Stimulated activated CD8-positive, alpha-beta memory T cell treated with anti-CD3 and anti-CD28 coated beads, Interleukin-4, amount 100 ng/mL, for 4 hours (primary cell): ENCODE measurements at places on chromosomes 6 and 20.

- DNase-seq, result no peak
Observed at GRCh38 chr6:38215225-38215624, 395.7 kb downstream of the ZFAND3 start.

- DNase-seq, result no peak
Observed at GRCh38 chr6:4381381-4381780, 246.0 kb upstream of the ECI2 start.

DNA sequence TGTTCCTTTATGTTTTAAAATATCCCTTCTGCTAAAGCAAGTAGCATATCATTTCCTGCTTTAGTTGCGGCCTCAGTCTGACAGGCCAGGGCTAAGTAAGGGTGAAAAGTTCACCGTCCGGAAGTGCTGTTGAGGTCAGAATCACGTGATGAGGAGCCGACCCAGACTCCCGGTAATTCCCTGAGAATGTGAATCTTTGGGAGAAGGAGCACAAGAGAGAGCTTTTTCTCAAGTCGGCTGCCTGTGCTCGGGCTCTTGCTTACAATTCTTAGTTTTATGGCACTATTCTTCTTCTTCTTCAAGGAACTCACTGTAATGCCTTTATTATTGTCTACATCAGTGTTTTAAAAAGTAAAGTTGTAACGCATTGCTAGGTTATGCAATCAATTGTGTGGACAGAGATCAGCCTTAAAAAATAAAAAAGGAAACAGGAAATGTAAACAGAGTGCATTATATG, 309.3 kb downstream of the PRL start:
- no peak for DNase-seq

DNA sequence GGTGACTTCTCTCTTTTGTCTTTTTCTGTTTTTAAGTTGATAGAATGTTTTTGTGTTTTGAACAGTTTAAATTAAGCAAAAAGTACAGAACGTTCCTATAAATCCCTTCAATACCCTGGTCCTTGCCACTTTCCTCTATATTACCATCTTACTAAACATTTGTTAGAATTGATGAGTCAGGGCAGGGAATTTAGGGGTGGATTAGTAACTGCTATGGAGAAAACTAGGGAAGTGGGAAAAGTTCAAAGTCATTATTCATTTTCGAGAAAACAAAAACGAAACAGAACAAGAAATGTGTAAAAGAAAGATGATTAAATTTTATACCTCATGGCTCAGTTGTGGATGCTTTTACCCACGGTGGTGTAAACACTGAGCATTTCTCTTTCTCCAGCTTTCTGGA, 240.4 kb upstream of the SULF2 start:
- DNase-seq, result no peak

DNA sequence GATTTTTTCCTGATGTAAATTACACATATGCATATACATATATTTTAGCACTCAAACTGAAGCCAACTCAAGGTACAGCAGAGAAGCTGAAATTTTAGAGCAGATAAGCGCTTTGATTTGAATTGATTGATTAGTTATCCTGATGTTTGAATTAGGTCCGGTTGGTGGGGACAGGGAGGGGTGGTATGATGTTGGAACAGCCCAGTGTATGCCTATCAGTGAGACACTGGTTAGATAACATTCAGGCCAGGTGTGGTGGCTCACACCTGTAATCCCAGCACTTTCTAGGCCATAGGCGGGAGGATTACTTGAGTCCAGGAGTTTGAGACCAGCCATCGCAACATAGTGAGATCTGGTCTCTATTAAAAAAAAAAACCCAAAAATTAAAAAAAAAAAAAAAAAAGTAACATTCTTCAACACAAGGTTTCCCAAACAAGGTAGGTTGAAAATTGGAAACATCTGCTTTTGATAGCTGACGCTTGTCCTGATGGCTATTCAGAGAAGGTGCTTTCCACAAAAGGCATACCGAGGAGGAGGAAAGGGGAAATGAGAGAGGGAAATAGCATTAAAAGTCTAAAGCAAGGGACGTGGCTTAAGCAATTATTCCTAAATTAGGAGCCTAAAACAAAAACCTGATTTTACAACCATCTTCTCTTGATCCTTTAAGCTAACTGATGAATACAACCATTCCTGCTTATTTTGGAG, 288.4 kb upstream of the JARID2 start:
- no peak for DNase-seq

DNA sequence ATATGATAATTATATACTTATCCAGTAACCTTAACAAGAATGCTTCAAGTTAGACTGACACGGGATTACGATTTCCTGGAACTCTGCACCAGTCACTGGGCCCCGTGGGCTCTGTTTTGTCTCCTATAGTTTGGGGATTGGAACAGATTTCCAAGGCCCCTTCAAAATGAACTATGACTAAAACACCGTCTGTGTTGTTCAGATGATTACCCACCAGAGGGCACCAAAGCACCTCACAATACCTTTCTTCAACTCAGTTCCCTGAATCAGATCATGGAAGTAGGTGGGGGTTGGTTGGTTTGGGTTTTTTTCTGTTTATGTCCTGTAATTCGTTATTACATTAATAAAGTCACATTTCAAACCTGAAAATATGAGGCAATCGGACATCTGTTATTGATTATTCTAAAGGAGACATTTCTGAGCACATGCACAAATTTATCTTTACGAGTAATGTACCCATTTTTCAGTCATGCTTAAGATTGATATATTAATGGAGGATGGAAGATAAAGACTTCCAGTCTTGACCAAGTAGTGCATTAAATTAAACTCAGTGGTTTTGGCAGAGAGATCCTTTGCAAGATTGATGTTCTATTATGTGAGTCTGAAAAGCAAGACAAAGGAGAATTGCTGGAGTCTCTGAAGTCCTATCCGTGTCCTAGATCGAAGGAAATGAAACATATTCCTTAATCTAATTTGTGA, 112.0 kb upstream of the COL21A1 start:
- peak; percentile 2 for DNase-seq

DNA sequence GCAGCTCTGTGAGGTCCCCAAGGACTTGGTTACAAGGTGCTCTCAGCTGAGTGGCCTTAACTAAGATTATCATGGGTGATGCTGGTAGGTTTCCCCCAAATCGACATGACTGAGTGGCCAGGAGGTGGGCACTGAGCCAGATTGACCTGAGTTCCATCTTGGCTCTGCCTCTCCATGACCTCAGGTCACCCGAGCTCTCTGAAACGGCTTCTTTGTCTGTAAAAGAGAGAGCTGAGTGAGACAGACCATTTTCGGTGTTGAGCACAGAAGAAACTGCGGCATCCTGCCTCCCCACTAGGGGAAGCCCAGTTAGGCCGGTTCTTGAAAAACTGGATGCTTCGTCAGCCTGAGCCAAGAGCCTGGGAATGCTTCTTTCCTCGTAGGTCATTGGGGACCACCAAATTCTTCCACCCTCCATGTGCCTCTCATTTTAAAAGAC, 14.1 kb upstream of the STX16 start:
- no peak for DNase-seq

DNA sequence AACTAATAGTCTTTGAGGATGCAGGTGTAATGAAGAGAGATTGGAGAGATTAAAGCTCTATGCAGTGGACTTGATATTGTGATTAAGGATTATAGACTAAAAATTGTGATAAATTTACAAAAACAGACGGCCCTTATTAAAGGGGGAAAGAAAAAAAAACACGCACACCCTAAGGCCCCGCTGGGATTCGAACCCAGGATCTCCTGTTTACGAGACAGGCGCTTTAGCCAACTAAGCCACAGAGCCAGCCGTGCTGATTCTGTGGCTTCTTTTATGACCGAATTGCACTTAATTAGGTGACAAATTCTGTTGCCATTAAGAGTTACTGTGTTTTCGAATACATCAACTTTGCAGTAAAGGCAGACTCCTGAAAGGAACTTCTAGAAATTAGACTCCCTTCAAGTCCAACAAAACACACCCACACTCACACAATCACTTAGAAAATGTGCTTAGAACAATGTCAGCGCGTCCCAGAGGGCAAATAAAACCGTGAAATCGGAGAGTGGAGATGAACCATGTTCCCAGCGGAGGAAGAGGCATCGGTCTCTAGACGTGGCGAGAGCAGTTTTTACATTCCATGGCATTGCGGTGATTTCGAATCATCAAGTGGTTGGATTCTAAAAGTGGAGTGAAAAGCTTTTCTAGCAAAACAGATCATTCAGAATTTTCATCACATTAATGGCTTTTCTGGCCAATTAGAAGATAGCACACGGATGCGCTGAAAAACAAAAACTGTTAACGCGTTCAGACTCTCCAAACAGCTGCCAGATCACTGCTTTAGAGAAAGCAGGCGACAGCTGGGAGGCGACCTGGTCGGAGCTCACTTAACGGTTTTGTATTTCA, 122.6 kb downstream of the GPX5 start:
- no peak for DNase-seq

DNA sequence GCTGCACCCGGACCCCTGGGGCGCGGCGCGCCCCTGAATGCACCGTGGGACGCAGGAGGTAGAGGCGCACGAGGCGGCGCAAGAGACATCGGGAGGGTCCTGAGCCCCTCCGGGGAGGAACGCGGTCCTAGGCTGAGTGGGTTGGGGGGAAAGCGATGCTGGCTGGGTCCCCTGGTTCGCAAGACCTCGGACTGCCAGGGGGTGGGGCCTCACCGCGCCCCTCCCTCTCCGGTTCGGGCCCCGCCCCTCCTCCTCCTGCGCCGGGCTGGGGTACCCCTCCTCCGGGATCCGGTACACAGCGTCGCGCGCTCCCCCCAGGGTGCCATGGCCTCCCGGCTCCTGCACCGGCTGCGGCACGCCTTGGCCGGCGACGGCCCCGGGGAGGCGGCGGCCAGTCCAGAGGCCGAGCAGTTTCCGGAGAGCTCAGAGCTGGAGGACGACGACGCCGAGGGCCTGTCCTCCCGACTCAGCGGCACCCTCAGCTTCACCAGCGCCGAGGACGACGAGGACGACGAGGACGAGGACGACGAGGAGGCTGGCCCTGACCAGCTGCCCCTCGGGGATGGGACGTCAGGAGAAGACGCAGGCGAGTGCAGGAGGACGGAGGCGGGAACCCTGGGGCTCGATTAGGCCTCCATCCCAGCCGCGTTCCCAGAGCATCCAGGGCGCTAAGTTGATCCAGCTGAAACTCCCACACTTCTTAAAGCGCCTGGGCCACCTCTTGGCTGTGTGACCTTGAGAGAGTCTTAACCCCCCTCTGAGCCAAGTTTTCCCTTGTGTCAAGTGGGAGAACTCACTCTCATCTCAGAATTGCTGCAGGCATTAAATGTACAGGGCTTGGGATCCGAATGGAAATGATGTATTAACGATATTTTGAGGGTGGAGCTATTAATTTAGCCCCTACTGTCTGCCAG, 541 bp downstream of the SNX21 start:
- no peak for DNase-seq

DNA sequence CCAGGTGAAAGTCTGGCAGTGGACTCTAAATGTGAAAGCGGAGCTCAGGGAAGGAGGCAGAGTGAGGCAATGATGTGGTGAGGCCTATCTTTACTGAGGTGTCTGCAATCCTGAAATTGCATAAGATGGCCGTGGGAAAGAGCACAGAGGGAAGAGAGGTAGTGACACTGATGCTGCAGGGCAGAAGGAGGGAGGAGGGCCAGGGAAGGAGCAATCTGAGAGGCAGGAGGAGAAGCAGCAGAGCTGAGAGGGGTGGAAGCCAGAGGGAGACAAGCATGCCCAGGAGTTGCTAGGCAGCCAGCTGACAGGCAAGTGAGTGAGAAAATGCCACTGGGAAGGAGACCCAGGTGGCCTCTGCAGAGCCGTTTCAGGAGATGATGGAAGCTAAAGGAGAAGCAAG, 97.4 kb upstream of the CNR1 start:
- DNase-seq, result no peak

DNA sequence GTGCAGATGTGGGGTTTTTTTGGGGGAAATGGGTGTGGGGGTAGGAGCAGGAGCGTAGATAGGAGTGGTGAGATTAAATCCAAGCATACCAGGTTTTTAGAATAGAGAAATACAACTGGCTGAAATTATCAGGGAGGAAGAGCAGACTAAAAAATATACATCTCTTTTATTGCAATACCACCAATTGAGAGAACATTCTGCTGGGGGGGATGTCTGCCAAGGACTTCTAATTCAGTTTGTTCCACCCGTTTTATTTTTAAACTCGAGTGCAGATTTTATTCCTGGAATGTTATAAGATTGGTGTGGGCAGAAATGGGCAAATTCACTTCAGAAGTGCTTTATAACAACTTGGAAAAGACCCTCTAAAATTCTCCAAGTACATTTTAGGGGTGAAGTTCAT, 192.7 kb downstream of the GMPR start:
- no peak for DNase-seq

DNA sequence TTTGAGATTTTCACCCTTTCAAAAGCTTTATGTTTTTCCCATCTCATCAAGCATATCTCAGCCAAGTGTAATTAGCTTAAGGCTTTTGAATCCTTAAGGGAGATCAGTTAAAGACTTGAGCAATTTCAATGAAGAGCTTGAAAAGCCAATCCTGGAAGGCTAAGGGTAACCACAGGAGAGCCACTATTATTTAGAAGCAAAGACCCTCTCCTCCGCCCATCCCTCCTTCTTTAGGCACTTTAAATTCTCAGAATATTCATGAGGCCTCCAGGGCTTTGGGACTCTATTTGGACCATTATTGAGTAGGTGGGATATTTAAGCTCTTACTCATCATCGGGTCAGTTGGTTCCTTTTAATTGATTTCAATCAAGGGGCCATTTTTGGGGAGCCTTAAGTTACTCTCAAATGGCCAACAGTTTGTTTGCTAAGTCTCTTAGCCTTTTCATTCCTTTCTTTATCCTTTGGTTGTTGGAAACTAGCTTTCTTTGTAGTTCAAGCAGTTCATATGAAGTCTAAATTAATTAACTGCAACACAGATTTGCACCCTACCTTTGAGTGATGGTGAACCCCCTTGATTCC, 567.2 kb downstream of the KIF16B start:
- no peak for DNase-seq

GRCh38 chr20:19937651-19938420, 79.3 kb upstream of the NAA20 start:
- no peak for DNase-seq

DNA sequence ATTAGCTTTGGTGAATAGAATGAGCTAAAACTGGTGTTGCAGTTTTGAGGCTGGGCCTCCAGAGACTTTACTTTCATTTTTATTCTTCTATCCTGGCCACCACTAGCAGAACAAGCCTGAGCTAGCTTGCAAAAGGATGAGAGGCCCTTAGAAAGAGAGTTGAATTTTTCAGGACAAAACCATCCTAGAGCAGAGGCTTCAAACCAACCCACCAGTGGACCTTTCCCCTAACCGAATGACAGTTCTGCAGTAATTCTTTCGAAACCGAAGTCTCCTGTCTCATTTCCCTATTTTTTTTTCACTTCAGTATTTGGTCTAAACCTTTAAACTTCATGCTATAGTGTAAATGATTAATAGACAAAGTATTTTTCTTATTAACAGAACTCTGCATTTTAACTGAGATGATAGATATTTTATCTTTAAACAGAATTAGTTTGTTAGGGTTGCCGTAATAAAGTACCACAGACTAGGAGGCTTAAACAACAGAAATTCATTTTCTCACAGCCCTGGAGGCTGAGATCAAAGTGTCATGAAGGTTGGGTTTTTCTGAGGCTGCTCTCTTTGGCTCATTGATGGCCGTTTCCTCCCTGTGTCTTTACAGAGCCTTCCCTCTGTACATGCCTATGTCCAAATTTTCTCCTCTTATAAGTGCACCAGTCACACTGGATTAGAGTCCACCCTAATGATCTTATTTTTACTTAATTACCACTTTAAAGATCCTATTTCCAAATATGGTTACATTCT, 80.6 kb upstream of the PAK5 start:
- DNase-seq, result no peak
